ENCODE measurements at places on chromosomes 6 and 20.
A peak's percentile ranks its signal among the peaks of the same experiment; 100 is the strongest.

DNA sequence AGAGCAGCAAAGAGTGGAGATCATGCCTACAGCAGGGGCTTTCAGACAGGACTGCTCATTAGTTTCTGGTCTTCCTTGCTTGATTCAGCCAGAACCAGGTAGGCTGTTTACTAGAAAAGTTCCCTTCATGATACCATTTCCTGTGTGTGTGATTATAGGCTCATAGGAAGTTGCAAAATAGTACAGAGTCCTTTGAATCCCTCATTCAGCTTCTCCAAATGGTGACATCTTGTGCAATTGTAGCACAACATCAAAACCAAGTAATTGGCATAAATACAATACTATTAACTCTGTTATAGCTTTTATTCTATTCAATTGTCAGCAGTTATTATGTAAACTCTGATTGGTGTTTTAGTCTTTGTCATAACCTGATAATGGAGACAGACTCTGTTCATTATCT is 347.3 kb upstream of the CDH4 start:
- no peak for DNase-seq

DNA sequence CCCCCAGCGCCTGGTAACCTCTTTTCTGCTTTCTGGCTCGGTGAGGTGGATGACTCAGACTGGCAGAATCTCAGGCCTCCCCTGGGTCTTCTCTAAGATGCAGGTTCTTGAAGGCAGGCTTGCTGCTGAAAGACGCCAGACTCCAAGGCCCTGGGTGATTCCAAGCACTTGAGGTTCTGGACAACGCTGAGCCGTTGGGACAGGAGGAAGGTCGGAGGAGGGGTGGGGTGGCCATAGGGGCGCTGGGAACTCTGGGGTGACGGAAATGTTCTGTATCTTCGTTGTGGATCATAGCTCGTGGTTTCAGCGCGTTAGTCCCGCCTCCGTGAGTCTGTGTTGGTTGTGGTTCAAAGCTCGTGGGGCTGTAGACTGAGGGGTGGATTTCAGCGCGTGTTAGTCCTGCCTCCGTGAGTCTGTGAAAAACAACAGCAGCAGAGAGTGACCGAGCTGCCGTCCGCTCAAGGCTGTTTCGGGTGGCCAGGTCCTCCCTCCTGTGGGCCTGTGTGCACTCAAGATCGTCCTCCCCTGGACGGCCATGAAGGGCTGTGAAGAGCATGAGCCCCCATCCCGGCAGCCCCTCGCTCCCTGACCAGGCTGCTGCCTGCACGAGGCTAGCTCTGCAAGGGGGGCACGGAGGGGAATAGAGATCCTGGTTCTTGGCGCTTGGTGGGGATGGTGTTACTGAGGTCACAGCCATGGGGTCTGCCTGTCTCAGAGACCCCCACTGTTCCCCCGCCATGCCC is 7.7 kb downstream of the NTSR1 start:
- peak; percentile 73 for DNase-seq

GRCh38 chr6:34897130-34897529 is 8.1 kb downstream of the ANKS1A start:
- no peak for DNase-seq

GRCh38 chr6:30759575-30760239 is 15.4 kb upstream of the IER3 start:
- DNase-seq = no peak

DNA sequence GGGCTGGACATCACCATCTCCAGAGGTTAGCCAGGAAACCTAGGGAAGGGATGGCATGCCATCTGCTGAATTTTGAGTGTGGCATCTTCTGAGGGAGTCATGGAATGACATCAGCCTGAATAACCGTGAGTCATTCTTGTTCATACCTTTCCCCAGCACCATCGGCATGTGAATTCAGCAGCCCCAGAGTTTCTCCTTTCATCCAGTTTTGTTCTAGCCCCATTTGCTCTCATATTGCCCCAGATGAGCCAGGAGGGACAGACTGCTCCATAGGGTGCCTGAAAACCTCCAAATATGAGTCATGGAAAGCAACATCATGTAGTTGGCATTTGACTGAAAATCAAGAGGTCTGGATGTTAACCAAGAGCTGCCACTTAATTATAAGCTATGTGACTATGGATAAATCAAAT is 219.2 kb upstream of the SGK1 start:
- DNase-seq = no peak

- DNase-seq = no peak
These were observed at the start of gene FERMT1 for GRCh38 chr20:6122873-6123648. TSS of gene FERMT1 (minus strand) at chr20:6123030. CDS start at chr20:6119554, 3,476 bp downstream.

DNA sequence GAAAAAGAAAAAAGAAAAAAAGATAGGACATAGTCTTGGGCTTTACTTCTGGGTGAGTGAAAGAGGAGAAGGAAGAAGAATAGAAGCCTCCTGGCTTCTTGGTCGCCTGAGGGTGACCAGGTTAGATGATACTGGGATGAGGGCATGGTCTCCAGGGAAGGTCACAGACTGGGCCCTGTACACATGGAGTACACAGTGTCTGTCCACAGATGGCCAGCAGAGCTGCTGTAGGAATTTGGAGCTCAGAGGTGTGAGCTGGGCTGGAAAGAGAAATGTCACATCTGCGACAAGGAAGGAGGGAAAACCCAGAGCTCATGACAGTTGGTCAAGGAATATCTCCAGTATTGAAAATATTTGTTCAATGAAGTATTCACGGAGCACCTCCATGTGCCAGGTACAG is 56.1 kb downstream of the DLGAP4 start:
- no peak for DNase-seq

GRCh38 chr6:154606457-154606856 is 96.0 kb upstream of the CNKSR3 start:
- peak; percentile 51 for DNase-seq

GRCh38 chr6:129486327-129486726 is 223.7 kb downstream of the ARHGAP18 start:
- DNase-seq = no peak

DNA sequence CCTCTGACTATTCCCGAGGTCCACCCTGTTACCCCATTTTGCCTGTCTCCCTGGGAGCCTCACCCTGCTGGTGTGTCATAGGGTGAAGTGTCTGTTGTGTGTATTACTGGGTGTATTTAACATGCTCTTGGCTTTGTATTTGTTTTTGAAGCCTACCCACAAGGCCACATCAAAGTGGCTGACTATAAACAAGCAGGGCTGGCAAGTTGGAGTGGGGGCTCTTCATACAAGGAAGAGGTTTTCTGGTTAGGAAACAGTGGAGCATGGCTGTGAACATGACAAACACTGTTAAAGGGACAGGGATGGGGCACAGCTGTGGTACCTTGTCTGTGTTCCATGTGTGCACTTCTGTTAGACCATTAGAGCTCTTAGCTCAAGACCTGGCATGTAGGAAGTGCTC is 26.3 kb downstream of the HECA start:
- DNase-seq = peak; percentile 80

GRCh38 chr6:87139236-87139635 is 16.1 kb upstream of the ZNF292 start:
- DNase-seq = peak; percentile 72

DNA sequence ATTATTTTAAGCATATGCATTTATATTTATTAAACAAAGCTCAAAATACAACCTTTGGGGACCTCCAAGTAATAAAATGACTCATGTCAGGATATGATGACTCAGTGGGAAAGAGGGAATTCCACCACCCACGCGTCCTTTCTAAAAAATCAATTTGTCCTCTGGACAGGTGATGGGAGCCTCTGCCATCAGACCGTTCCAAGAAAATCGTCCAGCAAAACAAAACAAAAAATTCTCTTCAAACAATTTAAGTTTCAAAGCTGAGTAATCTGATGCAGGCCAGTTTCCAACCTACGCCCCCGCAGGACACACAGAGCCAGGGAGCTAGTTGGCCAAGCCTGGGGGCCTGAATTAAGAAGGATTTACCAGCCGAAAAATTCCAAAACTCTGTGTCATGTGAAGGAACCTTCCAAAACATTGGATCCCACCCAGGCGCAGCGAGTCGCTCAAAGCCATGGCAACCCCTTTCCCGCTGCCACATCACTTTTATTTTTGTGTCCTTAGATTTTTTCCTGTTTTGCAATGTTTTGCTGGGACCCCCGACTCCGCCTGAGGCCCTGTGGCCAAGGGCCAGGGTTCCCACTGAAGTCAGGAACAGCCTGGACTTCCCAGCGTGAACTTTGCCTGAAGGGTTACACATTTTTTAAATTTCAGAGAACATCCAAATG is 95.3 kb downstream of the NFATC2 start:
- DNase-seq = no peak

- DNase-seq = no peak
These were observed 56.4 kb downstream of the NRN1 start for GRCh38 chr6:5950361-5950785.

DNA sequence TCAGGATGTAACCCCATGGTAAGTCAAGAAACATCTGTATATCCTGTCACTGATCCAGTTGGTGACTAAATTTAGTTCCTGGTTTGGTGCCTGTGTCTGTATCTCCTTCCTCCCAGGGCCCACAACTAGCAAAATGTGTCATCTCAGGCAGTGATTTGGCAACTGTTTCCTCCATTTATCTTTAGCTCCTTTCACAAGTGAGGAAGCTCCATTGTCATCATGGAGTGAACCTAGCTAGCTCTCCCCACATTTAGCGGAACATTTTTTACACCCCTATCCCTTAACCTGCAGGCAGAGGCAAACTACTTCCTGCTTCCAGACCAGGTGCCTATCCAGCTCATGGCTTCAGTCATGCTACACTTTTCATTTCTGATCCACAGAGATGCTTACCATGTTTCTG is 99.5 kb downstream of the IPCEF1 start:
- DNase-seq = no peak
